ENCODE measurements at places on chromosomes 7 and 10.

- DNase-seq, result no peak
Observed at GRCh38 chr7:159136013-159136412, 8.7 kb downstream of the VIPR2 start.

GRCh38 chr10:95628786-95629185, 27.7 kb downstream of the ALDH18A1 start:
- DNase-seq, result no peak

DNA sequence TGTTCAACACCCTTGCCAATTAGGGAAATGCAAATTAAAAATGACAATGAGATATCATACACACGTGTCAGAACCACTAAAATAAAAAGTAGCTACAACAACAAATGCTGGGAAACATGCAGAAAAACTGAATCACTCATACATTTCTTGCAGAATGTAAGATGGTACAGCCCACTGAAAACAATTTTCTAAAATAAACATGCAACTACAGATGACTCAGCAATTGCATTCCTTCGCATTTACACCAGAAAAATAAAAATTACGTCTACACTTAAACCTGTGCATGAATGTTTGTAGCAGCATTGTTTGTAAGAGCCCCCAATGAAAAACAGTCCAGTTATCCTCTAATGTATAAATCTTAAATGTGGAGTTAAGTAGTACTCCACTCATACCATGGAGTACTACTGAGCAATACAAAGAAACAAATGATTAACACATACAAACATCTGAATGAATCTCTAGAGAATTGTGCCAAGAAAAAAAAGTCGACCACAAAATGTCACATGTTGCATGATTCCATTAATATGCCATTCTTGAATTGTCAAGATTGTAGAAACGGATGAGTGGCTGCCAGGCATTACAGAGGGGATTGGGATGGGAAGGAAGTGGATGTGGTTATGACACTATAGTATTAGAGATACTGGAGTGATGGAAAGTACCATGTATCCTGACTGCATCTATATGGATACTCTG, 134.6 kb upstream of the NPSR1 start:
- DNase-seq, result no peak

GRCh38 chr10:124000792-124001201, 92.6 kb downstream of the CHST15 start:
- no peak for DNase-seq

DNA sequence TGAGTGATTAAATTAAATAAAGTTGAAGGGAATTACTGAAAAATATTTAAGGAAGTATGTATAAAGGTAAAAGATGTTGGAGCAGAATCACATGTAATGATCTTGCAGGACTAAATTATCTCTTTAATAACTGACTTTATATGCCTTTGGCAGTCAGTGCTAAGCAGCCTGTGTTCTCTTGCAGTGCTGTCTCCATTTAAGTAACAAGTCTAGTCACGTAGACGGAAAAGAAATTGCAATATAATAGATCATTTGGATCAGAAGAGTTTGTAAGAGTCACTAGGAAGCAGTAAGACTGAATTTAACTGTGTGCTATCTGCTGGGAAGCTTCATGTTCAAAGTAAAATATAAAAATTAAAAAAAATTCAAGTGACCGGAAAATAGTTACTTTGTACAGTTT, 21.4 kb downstream of the BZW2 start:
- no peak for DNase-seq

- DNase-seq, result no peak
Observed at GRCh38 chr7:84336303-84336702, 141.7 kb upstream of the SEMA3A start.

DNA sequence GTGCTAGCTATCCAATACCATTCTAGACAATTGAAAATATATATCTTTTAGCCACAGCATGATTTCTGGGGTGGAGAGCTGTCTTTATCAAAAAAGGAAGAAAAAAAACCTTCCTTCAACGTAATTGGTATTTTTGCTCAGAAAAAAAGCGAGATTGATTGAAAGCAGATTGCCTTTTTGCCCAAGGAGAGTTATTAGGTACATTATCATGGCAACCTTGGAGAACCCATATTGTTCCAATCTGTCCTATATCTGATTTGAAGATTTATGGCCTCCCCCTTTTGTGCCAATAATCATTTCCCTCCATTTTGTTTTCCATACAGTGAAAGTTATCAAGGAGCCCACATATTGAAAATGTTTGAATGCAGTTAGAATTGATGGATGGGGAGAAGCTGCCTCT, 544.5 kb downstream of the KCNMA1 start:
- no peak for DNase-seq

DNA sequence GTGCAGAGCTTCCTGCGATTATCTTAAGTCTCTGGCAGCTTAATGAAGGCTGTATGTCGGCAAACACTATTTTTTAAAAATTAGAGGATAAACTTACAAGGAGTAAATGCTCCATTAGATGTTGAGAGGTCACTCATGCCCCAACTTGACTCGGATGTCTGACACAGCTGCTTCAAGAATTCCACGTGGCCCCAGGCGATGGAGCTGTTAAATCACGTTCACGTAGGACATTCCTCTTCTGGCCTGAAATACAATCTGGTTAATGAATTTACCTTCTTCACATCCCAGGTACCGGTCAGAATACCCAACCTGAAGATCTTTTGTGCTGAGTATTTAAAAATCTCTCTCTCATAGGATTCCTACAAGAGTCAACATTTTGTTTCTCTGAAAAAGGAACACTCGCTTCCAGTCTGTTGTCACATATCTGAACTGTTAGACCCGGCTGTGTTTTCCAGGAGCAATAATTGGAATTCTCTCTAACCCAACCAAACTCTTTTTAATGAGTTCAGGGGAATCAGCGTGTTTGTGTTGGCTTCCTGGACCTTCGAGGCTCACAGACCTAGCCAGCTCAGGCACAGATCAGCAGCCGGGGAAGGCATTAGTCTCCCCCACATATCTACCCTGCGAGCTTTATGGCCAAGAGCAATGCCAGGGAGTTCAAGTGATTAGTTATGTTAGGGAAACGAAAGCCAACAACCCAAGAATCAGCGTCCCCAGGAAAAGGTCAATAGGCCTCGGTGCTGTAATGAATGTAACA, 284.9 kb downstream of the FGFR2 start:
- no peak for DNase-seq
